Fibroblast of skin of right quadriceps (primary cell): ENCODE measurements at places on chromosomes 2 and 18.

DNA sequence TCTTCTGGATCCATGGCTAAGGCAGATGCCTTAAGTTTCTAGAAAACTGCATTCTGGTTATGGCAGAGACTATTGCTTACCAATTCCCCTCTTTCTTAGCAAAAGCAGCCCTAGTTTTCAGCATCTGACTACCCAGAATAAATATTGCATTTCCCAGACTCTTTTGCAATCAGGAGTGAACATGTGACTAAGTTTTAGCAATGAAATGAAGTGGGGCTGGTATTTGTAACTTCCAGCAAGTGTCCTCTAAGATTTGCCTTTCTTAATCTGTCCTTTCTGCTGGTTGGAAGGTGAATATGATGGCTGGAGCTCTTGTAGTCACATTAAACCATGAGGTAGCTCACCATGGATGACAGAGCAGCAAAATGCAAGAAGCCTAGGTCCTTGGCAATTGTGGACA is 132.9 kb upstream of the PKDCC start:
- no peak for DNase-seq

DNA sequence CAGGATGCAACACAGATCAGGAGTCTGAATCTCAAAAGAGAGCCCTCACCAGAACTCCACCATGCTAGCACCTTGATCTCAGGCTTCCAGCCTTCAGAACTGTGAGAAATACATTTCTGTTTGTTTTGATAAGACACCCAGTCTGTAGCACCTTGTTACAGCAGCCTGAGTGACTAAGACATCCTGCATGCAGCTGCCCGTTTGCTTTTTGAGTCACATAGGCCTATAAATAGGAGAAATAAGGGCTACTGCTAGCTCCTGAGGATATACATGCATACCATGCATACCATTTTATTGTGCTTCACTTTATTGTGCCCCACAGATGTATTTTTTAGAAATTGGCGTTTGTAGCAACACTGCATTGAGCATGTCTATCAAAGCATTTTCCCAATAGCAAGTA is 337.8 kb downstream of the CDH2 start:
- peak; percentile 89 for DNase-seq

DNA sequence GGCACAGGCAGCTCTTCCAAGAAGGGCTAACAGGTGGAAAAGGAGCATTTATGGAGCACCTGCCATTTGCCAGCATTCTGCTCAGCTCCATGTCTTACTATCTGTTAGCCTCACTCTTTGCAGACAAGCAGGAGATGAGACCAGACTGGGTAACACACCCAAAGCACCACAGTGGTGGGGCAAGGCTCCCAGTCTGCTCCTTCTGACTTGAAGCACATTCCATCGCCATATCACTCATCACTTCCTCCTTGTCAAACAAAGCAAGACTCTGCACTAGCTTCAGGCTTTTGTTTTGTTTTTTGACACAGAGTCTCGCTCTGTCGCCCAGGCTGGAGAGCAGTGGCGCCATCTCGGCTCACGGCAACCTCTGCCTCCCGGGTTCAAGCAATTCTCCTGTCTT is 182.8 kb downstream of the MGAT5 start:
- DNase-seq, result no peak

DNA sequence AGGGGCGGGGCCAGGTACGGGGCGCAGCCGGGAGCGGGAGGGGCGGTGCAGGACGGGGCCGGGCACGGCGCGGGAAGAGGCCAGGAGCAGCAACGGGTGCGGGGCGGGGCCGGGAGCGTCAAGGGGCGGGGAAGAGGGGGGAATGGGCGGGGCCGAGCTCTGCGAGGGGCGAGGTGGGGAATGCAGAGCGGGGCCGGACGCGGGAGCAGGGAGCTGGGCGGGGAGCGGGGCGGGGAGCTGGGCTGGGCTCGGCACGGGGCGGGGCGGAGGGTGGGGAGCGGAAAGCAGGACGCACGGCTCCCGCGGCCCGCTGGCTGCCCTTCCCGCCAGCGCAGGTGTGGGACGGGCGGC is at the start of gene IMPA2:
Gene IMPA2 (plus strand): TSS at position 316 of the 351 bp plus-strand sequence. CDS start 163 bp downstream, outside the sequence.
- DNase-seq, result no peak

- peak; percentile 5 for DNase-seq
These were observed 26.5 kb upstream of the L3MBTL4 start for GRCh38 chr18:6441200-6441599.

GRCh38 chr2:68240446-68240845 is 11.9 kb downstream of the PPP3R1 start:
- no peak for DNase-seq

DNA sequence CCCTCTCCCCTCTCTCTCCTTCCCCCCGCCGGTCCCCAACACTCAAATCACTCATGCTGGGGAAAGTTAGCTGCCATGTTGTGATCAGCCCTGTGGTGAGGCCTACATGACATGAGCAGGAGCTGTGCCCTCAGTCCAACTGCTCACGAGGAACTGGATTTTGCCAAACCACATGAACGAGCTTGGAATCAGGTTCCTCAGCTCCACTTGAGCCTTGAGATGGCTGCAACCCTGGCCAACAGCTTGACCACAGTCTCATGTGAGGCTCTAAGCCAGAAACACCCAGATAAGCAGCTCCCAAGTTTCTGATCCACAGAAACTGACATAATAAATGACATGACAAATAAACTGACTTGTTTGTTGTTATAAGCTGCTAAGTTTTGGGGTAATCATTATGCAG is 38.4 kb downstream of the ARL4C start:
- DNase-seq, result no peak

DNA sequence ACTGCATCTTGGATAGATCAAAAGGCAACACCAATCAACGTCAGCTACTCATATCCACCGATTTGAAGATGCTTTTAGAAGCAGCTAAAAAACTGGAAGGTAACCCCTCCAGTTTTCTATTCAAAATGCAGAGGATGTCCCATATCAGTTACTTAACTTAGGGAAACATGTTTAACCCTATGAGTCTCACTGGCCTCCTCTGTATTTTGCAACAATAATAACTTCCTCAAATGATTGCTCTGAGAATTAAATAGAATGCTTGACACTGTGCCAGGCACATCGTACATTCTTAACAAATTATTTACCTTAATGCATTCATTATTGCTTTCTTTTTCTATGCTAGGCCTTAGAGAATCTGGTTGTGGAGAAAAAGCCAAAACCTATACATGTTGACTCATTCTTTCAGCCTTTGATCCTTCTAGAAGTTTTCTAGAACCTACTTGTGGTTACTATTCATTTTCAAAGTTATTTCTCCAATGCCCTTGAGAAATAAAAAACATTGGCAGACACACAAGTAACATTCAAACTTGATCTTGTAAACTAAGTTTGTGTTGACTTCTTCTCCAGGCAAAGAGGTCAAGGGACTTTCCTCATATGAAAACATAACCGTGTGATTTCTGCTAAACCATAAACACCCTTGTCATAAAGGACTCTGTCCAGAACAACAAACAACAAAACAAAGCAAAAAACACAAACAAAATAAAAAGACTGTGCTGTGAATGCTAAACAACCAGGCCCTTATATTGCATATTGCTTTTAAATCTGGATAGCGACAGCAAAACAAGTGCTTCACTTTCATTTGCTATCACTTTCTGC is 4.6 kb downstream of the DOCK10 start:
- DNase-seq, result peak; percentile 45

- no peak for DNase-seq
These were observed 124.3 kb downstream of the TMEM18 start for GRCh38 chr2:552906-553305.

DNA sequence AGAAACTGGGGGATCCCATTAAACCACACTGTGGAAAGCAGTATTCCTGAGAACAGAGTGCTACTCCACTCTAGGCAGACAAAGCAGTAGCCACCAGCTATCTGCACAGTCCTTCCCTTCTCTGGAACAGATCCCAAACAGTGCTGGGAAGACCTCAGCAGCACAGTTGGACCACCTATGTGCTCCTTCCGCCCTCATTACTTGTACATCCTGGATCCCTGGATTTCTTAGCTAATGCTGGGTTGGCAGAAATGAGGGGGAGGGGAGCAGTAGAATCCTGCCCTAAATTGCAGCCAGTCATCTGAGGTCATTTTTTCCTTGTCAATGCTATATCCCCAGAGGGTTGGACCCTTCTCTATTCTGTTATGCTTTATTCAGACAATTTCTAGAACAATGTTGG is 13.8 kb upstream of the MALT1 start:
- no peak for DNase-seq

DNA sequence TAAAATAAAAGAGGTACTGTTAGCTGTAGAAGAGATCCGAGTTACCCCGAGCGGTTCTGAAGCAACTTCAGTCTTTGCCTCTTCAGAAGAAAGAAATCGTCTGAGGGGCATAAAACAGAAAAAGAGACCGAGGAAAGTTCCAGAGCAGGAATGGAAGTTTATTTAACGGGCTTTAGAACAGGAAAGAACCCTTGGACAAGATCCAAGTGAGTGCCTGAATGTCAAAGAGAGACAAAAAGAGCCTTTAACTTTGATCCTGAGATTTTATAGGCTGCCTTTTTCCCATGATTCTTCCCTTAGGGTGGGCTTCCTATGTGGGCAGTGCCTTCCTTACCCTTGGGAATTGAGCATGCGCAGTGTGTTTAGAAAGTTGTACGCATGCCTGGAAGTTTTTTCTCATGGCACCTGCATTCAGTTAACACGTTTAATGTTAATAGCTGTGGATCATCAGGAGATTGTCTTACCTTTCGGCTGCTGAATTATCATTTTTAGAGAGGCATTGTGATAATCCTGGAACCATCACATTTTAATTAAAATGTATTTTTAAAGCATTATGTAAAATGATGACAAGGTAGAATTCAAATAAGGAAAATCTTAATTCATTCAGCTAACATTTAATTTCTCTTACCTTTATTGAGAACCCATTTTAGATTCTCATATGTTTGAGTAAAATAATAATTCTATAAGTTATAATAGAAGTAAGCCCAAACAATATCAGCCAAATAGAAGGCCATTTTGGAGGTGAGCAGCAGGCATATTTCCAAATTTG is 269.5 kb upstream of the ZSWIM2 start:
- DNase-seq, result no peak

DNA sequence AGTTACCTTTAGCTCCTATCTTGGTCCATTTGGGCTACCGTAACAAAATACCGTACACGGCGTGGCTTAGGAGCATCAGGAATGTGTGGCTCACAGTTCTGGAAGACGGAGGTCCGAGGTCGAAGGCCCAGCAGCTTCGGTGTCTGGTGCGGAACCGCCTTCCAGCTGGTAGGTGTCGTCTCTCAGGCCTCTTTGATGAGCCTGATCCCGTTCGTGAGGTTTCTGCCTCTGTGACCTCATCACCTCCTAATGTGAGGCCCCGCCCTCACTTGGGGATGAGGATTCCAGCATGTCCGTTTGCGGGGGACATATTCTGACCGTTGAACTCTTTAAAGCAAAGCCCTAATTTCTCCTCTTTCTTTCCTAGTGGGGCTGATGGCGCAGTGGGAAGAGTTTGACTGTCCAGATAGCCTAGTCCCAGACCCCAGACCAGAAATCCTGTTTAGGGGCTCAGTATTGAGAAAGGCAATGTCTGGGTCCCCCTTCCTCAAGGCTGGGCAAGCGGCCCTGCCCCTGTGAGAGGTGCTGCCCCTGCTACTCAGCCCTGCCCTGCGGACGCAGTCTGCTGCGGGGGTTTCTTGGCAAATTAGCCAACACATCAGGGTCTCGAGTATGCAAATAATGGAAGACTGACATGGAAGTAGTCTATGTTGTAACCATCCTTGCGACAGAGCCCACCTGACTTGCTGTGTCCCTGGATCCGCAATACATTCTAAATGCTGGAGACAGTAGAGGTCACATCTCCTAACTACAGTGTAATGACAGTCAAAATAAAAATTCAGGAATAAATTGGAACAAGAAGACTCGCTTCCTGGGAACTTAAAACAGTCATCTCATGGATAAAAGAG is 128.0 kb downstream of the ASB1 start:
- DNase-seq, result no peak

DNA sequence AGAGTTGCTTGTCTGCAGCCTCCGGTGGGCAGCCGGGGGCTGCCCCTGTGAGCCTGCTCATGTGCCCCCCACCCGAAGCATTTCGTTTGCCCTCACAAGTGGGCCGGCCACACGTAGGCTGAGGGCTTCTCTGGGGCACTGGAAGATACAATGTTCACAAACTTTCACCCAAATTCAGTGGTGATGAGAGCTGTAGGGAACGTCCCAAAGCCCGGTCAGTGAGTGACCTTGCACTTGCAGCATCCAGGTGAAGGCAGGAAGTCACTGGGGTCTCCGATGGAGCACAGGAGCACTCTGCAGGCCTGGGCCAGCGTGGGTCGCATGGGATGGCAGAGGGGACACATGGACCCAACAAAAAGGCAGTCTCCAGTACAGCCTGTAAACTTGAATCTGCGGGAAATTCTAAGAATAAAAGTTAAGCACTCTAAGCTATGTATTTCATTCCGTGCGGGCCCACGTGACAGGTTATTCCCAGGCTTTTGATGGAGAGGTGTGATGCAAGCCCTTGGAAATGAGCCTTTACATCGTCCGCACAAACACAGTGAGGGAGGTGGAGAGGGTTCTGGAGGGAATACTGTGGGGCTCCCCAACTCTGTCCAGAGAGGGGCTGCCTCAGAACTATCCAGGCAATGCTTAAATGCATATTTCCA is 42.5 kb downstream of the CNGA3 start:
- no peak for DNase-seq

- DNase-seq, result no peak
These were observed 186.2 kb upstream of the MEX3C start for GRCh38 chr18:51383711-51384110.

DNA sequence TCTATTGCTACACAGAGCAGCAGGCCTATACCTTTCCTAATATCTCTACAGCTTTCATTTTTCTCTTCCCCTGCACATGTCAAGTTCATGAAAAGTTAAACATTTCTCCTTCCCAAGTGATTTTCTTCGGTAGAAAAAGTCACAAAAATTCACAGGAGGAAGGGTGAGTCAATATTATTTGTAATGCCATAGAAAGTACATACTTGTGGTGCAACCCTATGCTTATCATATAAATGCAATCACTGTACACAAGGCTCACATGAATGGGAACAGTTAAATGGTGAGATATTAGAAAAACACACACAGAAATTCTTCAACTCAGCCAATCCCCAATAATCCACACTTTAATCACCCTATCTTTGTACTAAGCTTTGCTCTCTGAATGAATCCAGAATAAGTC is 651.6 kb downstream of the LRRTM4 start:
- DNase-seq, result no peak

GRCh38 chr2:222707689-222708273 is 36.3 kb downstream of the MOGAT1 start:
- peak; percentile 86 for DNase-seq

GRCh38 chr2:67041051-67041450 is 356.1 kb upstream of the ETAA1 start:
- DNase-seq, result no peak

DNA sequence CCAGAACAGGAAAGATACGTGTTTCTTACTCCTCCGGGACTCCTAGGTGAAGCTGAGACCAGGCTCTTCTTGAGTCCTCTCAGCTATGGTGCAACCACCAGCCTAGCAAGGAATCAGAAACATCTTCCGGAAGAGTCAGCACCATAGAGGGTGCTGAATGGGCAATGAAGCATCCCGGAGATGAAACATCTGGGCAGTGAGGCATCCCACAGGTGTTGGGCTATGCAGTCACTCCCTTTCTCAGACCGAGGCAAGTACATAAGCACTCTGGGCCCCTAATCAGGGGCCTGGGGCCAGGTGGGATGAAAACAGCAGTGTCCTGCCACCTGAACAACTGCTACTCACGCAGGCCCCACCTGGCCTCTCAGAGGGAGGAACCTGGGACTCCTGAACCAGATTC is 1.4 kb upstream of the CAPN10 start:
- DNase-seq, result no peak

GRCh38 chr2:128501006-128501690 is 182.5 kb upstream of the HS6ST1 start:
- no peak for DNase-seq

GRCh38 chr2:191366199-191366598 is 121.0 kb downstream of the MYO1B start:
- DNase-seq, result peak; percentile 84

- DNase-seq, result peak; percentile 89
These were observed 51.1 kb downstream of the PAPOLG start for GRCh38 chr2:60806988-60807681.
